ENCODE measurements at places on chromosomes 5 and 9.

DNA sequence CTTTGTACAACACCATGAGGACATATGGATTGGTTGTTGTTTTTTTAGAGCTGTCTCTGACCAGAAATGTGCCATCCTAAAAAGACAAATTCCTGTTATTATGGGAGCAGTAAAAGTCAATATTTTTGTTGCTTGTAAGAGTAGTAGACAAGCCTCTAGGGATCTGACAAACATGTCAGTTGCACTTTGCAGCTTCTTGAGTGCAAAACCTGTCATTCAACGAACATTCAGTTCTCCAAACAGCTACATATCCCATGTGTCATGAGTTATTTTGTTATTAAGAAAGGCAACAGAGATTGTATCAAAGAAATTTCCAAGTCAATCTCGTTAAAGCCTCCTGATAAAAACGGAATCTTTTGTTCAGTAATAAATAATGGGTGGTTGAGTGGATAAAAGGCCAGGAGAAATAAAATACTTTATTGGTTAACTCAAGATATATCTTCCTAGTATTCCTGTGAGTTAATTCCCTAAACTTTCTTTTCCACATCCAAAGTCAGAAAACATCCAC, 18.1 kb downstream of the C5orf58 start:
- H3K27ac ChIP-seq = no peak overlapping the region
- H3K27me3 ChIP-seq = no peaks in the 10 kb centered on the region
- no peaks in the 10 kb centered on the region for H3K4me1 ChIP-seq
- DNase-seq = no peak
- H3K36me3 ChIP-seq = peaks cover 97% of the 10 kb centered on the region
- H3K4me3 ChIP-seq = no peak overlapping the region

- H3K27ac ChIP-seq = peak overlapping the region; percentile 82
- H3K27me3 ChIP-seq = no peaks in the 10 kb centered on the region
- no peak for DNase-seq
- H3K36me3 ChIP-seq = peaks cover 19% of the 10 kb centered on the region
- peaks cover 44% of the 10 kb centered on the region for H3K4me1 ChIP-seq
These were observed 1.8 kb upstream of the EGR1 start for GRCh38 chr5:138463419-138464007.

DNA sequence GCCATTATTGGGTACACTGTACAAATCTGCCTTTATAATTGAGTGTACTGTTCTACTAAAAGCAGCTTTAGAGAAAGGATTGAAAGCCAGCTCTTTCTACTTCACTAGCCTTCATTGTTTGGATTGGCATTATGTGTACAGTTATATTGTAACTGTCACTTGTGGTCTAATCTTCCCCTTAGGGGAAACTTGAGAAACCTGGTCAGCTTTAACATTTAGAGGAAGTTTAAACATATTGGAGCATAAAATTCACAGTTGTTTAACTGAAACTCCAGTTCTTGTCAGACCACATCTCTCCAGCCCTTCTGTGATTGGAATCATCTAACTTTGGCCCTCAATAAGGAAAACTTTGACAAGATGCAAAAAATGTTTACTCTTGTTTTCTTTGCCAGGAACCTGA, 24.6 kb downstream of the PIK3R1 start:
- H3K27me3 ChIP-seq = no peaks in the 10 kb centered on the region
- peak overlapping the region; percentile 86 for H3K27ac ChIP-seq

- no peaks in the 10 kb centered on the region for H3K27me3 ChIP-seq
- no peak for DNase-seq
- no peak overlapping the region for H3K4me3 ChIP-seq
These were observed 12.2 kb downstream of the AKNA start for GRCh38 chr9:114375386-114376175.

DNA sequence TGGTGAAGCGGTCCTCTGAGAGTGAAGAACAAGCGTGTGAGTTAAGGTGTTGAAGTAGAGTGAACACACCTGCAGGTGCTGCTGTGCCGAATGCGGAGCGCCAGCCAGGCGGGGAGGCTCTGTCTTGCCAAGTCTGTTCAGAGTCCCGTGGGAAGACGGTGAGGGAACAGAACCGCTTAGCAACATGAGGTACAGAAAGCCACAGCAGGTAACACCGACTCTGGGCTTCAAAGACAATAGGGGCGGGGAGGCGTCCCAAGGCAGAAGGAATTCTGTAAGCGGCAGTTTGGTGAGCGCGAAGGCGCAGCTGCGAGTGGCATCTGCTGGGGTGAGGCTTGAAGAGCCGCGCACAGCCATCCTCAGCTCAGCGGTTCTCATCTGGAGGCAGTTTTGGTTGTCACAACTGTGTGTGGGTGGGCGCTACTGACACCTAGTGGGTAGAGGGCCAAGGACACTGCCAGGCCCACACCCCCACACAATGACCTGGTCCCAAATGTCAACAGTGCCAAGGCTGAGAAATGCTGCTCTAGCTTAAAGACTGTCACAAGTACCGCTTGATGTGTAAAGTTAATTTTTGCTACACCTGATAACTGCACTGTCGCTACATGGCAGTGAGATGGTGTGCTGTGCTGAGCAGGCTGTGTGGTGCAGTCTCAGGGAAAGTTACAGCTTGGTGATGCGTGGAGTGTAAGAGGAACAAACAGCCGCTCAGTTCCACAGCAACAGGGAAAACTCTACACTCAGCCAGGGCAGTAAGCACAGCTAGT, 67.4 kb upstream of the TBC1D9B start:
- no peaks in the 10 kb centered on the region for H3K4me1 ChIP-seq
- H3K27ac ChIP-seq = no peak overlapping the region
- H3K4me3 ChIP-seq = no peak overlapping the region
- H3K36me3 ChIP-seq = no peaks in the 10 kb centered on the region
- DNase-seq = peak; percentile 50

DNA sequence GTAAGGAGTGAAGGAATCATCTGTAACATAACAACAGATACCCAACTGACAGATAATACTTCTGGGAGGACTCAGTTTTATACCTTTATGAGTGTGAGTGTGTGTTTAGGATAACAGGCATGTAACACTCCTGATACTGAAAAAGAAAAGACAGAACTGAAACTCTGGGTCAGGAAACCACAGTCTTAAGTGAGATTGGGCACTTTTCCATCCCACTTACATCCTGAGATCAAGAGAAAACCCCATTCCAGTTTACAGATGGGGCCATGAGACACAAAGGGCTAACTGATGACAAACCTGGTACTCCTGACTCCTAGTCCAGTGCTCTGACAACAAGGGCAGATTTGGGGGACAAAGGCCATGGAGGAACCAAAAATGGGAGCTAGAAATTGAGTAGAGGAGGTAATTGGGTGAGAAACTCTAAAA, 18.0 kb downstream of the IL5 start:
- DNase-seq = no peak
- no peak overlapping the region for H3K27ac ChIP-seq
- no peaks in the 10 kb centered on the region for H3K27me3 ChIP-seq
